ENCODE measurements at places on chromosomes 13 and 19. TPM values are rescaled to one million over a fixed set of nuclear protein-coding genes. Genes with fewer than 3 reads are reported as not detected.

The PRRG2 gene
- total RNA-seq = 0.73 TPM

The MEX3D gene
- 5.7 TPM for total RNA-seq

The C19orf81 gene
- 9.5 TPM for total RNA-seq

The ICAM4 gene
- not detected for total RNA-seq

The TSSK6 gene
- 2.1 TPM for total RNA-seq

The RGL3 gene
- total RNA-seq = 1.3 TPM

The CEACAM4 gene
- total RNA-seq = not detected

The SLC44A2 gene
- total RNA-seq = 5.6 TPM

The EDNRB gene
- total RNA-seq = not detected

The IGFL4 gene
- total RNA-seq = 0.37 TPM

The CAMSAP3 gene
- 4.6 TPM for total RNA-seq

The VAV1 gene
- 7.1 TPM for total RNA-seq

The KASH5 gene
- total RNA-seq = not detected

The OVOL3 gene
- not detected for total RNA-seq

The EDDM13 gene
- not detected for total RNA-seq

The CEBPA gene
- 7.5 TPM for total RNA-seq

All from A549 treated with CpdA at 1 μM for 4 hours (cell line).